GM13976 (cell line): ENCODE measurements at places on chromosomes 11 and 22.

- no peak for DNase-seq
These were observed 107.9 kb downstream of the SCN3B start for GRCh38 chr11:123546515-123546914.

DNA sequence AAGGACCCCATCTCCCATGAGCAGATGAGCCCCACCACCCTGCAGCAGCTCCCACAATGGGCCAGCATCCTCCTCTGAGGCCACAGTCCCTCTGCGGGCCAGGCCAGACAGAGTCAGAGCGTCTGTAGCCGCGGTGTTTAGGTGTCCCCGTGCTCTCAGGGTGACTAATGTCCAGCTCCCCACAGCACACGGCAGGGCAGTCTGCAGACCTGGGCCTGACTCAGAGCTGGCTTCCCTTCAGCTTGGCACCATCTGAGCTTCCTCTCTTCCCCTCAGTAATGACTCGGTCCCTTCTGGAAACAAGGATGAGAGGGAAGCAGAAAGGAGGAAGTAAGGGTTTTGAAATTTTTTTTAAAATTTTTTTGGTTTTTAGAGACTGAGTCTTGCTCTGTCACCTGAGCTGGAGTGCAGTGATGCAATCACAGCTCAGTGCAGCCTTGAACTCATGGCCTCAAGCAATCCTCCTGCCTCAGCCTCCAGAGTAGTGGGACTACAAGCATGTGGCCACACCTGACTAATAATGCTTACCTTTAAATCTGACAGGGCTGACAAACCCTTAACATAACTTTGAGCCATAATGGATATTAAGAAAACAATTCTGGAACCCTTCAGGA lies 28.5 kb downstream of the LRRC74B start:
- DNase-seq = no peak

DNA sequence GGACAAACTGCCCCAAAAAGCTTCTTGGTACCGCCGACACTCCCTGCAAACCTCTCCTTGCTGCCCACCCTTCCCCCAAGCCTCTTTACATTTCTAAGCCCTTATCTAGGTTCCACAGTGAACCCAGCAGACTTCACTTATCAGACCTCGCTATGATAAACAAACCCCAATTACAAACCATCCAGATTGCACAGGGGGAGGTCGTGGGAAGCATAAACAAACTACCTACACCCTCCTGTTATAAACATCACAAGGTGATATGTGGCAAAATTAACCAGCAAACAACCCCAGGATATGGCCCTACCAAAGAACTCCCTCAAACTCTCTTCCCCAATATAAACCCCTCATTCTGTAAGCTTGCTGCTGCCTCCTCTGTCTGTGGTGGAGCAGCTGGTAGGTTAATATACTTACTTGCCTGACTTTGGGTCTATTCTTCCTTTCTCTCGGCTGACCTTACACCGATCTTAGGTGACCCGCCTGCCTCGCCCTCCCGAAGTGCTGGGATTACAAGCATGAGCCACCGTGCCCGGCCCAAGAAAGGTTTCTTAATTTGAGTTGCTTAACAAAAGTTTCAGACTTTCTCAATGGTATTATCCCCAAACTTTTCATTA lies 66.0 kb upstream of the TENM4 start:
- DNase-seq = no peak

DNA sequence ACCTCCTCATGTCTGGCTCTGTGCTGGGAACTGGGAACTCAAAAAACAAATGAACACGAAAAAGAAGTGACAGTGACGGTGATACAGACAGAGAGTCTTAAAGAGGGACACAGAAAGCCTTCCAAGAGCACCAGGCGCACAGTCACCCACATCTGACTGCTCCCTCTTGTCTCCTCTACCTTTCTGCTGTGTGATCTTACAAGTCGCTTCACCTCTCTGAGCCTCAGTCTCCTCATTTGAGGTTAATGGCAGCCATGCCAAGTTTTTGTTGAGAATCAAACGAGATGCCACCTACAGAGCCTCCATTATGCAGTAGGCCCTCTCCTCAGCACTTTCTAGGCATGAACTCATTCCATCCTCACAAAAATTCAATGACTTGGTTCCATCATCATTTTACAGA lies 3.7 kb downstream of the LRRC32 start:
- no peak for DNase-seq

GRCh38 chr22:39423976-39424375 lies 24.4 kb downstream of the TAB1 start:
- no peak for DNase-seq

DNA sequence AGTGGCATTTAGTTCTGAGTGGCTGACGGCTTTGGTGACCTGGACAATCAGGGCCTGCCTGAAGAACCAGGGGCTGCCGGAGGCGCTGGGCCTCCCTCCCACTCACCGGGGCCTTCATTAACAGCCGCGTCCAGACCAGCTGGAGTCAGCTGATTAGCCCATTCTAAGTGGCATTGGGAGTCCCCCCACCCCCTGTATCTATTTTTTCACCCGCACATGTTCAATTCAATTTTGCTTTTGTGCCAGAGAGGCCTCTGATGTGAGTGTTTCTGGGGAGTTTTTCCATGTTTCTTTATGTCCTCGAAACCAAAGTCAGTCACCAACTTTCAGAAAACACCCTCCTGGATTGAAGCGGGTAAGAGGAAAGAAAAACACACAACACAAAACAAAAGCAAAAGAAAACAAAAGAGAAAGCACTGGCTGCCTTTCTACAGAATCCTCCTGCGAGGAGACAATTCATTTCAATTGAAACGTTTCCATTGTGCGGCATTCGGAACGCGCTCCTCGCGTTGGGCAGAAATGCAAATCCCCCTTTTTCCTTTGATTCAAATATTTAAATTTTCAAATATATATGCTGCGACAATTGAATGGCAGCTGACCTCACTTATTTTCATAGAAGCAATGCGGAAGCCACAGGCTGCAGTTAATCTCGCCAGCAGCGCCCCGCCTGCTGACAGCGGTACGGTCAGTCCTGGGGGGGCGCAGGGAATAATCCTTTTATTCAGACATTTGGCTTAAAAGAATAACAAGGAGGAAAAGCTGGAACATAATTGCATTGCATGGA lies 17.7 kb downstream of the CDKN1C start:
- DNase-seq = no peak

GRCh38 chr22:37054600-37055365 lies 3.2 kb downstream of the KCTD17 start:
- no peak for DNase-seq

- no peak for DNase-seq
These were observed 19.6 kb downstream of the FGF3 start for GRCh38 chr11:69799582-69799981.

GRCh38 chr11:68373815-68374501 lies 61.6 kb downstream of the LRP5 start:
- no peak for DNase-seq

DNA sequence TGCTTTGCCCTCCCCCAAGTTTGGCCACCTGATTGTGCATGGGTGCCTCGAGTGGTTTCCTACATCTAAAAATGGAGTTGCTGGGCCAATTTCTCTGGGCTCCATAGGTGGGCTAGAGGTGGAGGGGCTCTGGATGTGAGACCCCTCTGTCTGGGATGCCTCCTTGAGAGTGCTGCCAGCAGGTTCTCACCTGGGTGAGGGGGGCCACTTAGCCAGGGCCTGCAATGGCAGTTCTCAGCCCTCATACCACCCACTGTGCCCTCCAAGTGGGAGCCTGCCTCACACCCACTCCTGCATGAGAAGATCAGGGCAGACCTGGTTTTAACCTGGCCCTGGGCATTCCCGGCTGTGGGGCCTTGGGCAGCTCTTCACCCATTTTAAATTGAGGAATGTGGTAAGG lies 83.9 kb downstream of the CABIN1 start:
- DNase-seq = no peak

DNA sequence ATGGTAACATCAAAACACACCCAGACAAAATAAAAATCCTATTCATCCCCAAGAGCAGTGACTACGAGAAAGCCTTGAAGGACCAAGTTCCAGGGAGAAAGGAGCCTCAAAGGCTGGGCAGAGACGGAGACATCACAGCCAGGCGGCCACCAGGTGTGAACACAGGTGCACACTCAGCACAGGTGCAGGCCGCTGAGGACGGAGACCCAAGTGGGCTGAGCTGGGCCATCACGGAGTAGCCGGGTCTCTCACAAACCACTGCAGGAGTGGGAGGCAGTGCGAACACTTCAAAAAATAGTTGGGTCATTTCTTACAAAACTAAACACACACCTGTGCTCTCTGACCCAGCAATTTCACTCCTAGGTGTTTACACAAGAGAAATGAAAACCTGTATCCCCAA lies 72.6 kb downstream of the PHF21B start:
- no peak for DNase-seq

- DNase-seq = no peak
These were observed 220.3 kb downstream of the CEP164 start for GRCh38 chr11:117547946-117548345.

- DNase-seq = no peak
These were observed 11.4 kb downstream of the IGSF9B start for GRCh38 chr11:133945087-133945974.

- DNase-seq = no peak
These were observed 42.4 kb upstream of the TSKU start for GRCh38 chr11:76740772-76741171.

DNA sequence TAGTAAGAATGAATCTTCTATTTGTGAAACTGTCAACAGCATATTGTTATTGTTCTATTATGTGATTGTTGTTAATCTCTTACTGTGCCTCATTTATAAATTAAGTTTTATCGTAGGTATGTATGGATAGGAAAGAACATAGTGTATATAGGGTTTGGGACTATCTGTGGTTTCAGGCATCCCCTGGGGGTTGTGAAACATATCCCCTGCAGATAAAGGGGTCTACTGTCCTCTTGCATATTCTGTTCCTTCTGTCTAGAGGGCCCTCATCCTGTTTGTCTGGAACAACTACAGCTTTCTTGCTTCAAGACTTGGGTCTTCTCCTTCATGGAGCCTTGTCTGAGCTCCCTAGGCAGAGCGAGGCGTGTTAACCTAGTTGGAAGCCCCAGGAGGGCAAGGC lies 159.6 kb downstream of the KIRREL3 start:
- no peak for DNase-seq

GRCh38 chr11:19218786-19219460 lies 17.1 kb upstream of the CSRP3 start:
- no peak for DNase-seq

- no peak for DNase-seq
These were observed 429.3 kb upstream of the FAT3 start for GRCh38 chr11:91795139-91795887.

- DNase-seq = no peak
These were observed 149.1 kb downstream of the SHANK2 start for GRCh38 chr11:71103266-71103665.

GRCh38 chr11:123413636-123414035 lies 16.4 kb upstream of the GRAMD1B start:
- no peak for DNase-seq

DNA sequence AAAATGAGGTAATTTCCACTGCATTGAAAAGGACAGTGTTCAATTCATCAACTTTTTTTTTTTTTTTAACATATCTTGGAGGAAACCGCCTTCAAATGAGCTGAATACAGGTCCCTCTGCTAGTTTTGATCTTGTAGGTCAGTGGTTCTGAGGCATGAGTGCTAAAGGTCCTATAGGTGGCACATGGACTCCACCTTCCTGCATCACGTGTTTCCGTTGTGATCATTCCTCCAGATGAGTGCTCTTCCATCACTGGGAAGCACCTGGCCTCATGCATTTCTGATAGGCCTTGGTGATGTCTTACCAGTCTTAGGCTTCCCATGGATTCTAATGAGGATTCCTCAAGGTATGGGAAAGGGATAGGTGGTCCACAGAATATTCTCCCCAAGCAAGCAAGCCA lies 37.8 kb downstream of the FDX1 start:
- DNase-seq = no peak

DNA sequence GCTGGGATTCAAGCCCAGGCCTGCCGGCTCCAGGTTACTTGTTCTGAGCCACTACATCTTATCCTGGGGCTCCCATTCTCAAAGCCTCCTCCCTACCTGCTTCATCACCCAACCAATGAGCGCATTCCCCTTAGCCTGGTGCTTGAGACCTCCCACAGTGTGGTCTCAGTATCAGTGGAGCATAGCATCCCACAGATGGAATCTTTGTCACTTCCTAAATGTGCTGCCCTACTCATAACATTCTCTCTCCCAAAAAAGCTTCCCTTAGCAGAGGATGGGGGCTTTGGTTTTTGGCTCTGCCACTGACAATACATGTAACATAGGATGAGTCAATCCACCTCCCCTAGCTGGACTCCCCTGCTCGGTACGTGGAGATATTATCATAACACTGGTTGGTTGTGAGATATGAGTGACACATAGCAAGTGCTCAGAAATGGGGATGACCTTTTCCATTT lies 28.8 kb downstream of the TEAD1 start:
- no peak for DNase-seq

DNA sequence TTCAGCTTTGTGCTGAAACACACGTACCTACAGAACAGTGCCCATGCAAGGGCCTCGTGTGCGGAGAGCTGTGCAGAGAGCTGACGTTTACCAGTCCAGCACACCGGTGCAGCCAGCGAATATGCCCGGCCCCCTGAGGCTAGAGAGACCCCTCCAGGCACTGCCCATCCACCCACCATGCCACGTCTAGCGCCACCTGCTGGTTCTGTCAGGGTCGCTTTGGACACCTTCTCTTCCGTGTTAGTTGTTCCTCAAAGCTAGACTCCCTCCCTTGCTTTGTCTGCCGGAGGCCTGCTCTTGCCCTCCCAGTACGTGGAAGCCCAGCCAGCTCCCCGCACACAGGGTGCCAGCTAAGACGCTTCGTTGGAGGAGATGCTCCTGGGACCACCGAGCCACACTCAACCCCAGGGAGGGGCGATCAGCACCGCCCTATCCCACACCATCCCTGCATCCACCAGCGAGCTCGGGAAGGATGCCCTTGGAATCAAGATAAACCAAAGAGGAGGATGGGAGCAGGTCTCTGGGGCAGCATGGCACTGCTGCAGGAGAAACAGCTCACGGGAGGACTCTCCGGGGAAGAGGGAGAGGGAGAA lies 43.4 kb downstream of the CPT1A start:
- DNase-seq = peak; percentile 69

DNA sequence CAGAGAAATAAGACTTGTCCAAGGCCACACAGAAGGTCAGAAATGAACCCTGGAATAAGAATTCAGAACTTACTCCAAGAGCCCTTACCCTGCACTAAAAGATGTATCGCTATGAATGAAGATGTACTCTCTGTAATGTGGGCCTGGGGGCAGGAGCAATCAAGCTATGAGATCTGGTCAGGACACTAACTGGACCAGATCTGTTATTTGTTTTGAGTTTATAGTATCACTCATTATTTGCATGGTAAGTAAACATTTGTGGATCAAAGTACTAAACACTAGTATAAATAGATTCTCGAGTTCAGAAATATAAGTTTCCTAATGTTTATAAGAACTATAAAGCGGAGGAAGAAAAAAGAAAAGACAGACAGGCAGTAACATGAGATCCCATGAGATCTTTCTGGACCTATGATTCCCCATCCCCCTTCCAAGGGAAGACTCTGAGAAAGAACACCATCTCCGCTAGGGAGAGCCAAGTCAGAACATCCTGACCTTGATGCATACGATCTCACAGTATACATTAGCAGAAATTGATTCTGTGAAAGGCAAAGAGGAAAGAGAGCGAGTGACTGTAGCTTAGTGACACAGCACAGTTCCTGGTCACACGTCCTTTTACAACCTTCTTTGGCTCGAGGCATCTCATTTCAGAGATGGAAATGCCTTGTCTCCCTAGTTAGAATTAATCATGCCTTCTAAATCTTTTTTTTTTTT lies 71.2 kb downstream of the USP35 start:
- DNase-seq = no peak
